NCI-H2107 (cell line): ENCODE measurements at places on chromosomes 3 and 15.

GRCh38 chr3:188884299-188885043, 287.3 kb upstream of the TPRG1 start:
- DNase-seq: no peak

GRCh38 chr3:128736601-128737000, 10.6 kb downstream of the RAB7A start:
- no peak for DNase-seq

- DNase-seq: no peak
Measured at GRCh38 chr3:117510396-117510795, 800.8 kb downstream of the TUSC7 start.

- no peak for DNase-seq
Measured at GRCh38 chr3:105448338-105448982, 81.8 kb downstream of the ALCAM start.

DNA sequence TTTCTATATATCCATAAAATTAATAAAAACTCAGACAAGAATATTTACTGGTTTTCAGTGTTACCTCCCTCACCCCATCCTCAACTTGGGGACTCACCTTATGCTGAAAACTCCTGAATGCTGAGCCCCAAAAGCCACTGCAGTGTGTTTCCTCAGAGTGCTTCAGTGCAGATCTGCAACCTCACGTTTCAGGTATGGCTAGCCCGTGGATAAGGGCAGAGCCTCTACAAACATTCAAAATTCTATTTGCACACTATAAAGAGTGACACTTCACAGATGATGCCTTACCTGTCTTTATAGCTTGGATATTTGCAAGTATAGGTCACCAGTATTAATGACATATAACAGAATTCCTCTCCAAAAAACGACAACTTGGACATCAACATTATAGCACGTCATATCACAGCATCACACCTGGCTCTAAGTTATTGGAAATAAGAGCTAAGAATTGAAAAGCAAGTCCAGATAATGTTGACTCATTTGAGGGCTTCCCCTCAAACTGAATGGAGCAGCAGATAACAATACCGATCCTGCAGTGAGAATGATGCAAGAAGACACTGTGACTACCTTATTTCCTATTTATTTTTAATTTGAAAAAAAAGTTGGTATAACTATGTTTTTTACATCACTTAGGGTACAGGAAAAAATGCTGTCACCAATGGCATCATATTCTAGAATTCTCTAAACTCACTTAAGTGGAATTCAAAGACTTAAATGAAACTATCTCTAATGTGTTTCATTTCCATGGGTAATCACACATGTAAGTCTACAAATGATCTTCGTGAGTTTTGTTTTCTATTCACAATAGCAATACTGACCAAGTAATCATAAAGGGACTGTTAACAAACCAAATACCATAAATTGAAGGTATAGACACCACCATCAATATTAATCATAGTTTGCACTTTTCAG, 40.7 kb upstream of the RSL24D1 start:
- DNase-seq: no peak

- no peak for DNase-seq
Measured at GRCh38 chr3:178059119-178059518, 477.1 kb upstream of the KCNMB2 start.

- DNase-seq: no peak
Measured at GRCh38 chr15:50390554-50391264, 33.5 kb upstream of the USP8 start.

DNA sequence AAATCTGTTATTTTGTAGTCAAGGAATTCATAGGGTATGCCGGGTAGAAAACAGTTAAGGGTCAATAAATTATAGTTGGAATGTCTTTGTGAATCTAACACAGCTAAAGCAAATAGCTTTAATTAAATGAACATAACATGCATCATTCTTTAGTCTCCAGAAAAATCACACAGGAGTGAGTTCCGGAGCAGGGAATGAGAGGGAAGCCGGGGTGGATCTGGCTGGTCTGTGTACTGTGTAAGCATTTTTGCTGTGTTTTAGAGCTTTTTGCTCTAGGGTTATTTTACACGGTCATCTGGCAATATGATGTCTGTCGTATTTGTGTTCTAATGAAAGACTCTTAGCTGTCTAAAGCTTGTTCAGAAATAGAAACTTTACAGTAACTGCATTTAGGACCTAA, 57.5 kb downstream of the MED12L start:
- no peak for DNase-seq
